Liver (tissue), 10 donors: ENCODE measurements at places on chromosomes 4 and X.

DNA sequence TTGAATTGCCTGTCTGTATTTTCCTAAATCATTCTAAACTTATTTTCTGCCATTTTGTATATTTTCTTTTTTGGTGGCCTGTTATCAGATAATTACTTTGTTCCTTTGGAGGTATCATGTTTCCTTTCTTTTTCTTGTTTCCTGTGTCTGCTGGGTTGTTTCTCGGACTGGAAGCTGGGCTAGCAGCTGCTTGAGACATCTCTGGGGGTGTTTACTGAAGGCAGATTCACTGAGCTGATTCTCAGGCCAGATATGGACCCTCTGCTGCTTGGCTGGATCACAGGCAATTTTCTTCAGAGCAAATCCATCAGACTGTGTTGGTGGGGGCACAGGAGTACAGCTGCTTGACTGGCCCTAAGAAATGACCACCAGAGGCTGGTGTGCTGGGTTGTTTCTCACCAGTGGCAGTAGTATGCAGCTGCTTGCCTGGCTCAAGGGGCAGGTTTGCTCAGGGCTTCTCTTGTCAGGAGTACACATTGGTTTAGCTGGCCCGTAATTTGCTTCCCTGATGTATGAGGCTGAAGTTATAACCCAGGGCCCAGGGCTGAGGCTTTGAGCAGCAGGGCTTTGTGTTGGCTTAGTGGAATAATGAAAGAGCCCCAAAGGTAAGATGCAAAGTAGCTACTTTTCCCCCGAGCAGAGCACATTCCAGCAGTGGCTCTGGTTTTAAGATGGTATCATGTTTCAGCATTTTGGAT lies 680.6 kb downstream of the TECRL start:
- DNase-seq = no peak

GRCh38 chrX:87900320-87900908 lies 382.8 kb downstream of the KLHL4 start:
- no peak for DNase-seq

GRCh38 chr4:101555341-101555880 lies 208.1 kb upstream of the PPP3CA start:
- DNase-seq = no peak

- DNase-seq = no peak
Measured at GRCh38 chrX:155070663-155070974, 317 bp downstream of the CMC4 start.

DNA sequence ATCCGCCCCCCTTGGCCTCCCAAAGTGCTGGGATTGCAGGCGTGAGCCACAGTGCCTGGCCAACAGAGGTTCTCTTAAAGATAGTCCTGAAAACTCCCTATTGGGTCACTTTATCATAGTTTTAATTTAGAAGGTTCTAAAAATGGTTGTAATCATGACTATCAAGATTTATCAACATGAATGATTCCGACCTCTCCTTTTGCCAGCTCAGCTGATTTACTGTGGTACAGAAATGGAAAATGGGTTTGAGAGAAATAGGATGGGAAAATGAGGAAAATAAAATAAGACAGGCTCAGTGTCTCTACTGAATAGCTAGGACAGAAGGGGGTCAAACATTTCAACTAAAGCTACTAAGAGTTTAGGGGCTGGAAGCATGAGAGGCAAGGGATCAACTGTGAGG lies 28.2 kb upstream of the UGDH start:
- DNase-seq = no peak

DNA sequence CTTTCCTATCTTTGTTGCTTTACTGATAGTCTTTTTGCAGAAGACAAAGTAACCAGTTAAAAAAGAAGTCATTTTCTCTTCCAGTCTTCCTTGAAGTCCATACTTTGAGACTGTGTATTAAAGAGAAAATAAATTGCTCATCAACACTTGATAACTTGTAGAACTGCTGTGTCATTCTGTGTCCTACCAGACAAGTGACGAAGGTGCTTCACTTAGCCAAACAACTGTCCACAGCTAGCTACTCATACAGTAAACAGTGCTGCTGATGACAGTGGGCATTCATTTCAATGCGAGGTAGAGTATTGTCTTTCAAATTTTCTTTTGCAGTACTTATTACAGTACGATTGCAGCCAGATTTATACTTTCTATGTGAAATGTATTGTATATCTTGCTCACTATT lies 11.5 kb downstream of the COL25A1 start:
- DNase-seq = no peak

- no peak for DNase-seq
Measured at GRCh38 chr4:142776026-142776425, 70.1 kb downstream of the INPP4B start.

DNA sequence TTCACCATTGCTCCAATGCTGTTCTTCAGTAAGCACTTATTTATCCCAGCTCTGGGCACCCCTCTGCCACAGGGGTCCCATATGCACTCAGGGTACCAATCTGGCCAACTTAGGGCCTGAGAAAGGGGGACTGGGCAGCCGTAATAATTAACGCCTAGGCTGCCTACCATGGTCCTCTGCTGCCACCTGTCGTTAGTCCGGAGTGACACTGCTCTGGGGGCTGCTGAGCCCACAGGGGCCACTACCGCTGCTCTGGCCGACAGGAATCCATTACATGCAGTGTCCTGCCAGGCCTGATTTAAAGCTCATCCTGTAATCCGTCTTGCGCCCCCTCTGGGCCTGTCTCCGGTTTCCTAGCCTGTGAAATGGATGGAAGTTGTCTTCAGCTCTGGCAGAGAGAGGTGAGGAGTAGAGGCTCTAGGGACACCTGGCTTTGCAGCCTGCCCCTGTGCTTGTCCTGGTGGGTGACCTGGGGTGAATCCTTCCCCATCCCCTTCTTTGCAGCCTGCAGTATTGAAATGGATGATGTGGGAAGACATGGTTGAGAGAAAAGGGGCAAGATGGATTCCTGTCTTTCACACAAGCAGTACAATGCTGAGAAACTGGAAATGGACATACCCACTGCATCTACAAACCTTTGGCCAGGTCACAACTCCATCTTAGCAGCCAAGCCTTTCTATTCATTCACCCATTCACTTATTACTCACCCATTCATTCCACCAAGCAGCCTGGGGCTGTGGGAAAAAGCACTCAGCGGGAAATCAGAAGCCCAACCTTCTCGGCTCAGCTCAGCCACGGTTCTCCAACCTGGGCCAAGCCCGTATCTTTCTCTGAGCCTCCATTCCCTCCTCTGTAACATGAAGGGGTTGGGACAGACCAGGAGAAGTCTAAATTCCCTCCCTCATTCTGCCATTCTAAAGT lies 116.3 kb upstream of the NALF2 start:
- peak; percentile 49 for DNase-seq
